ENCODE measurements at places on chromosomes 11 and 22.
A peak's percentile ranks its signal among the peaks of the same experiment; 100 is the strongest.

GRCh38 chr11:94023856-94024255 lies 2.7 kb downstream of the HEPHL1 start:
- no peak for DNase-seq

- no peak for DNase-seq
Observed at GRCh38 chr22:22932512-22932941, 44.9 kb downstream of the IGLL5 start.

DNA sequence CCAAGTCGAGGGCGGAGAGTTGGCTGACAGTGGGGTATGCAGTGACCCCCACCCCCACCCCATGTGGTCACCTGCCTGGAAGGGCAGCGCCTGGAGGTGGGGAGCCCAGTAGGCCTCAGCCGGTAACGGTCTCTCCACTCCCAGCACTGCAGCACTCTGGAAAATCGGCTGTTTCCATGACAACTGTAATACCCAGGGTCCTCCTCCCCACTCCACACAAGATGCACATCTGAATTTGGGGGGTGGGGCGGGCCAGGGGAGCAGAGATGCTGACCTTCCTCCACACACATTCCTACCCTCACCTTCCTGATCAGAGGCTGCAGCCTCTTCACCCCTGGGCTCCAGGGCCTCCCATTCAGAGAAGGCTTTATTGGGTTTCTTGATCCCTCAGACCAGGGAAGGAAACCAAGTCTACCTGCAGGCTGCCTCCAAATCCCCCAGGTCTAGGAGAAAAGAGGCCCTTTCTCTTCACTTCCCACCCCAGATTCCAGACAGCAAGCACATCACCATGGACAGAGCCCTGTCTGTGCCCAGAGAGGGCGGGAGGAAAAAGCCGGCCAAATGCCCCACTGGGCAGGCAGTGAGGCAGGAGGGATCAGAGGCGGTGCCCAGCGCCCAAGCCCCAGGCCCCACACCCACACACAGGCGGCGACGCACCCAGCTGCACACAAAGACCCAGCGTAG lies 46.5 kb downstream of the SLC22A12 start:
- DNase-seq, result no peak

GRCh38 chr11:61168042-61168688 lies 6.9 kb upstream of the VPS37C start:
- DNase-seq, result no peak

DNA sequence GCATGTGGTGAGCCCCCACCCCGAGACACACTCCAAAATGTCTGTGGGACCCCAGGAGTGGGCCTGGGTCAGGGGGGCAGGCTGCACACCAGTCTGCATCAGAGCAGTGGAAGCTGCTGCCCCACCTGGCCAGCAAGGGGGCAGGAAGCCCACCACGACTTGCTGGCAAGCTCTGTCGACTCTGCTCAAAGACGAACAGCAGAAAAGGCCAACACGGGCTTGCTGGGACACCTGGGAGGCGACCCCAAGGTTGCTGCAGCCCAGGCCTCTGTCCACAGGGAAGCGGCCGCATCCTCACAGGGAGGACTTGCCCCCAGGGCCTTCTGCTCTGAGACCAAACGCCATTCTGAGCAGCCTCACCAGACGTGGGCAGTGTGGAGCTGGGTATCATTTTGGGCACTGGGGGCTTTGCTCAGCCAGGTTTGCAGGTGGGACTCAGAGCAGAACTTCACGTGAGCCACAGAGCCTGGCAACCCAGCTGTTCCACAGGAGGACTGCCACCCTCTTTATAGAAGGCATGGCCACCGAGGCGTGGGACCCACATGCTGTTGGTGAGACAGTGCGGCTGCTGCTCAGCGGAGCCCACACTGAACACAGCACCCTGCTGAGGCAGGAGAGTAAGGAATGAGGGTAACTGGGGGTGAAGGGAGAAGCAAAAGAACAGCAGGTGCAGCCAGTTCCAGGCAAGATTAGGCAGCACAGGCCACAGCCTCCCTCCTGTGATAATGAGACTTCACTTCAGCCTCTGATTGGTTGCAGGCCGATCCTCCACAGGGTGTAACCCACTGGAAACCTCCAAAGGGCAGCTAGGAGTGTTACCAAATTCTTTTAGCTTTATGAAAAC lies 11.0 kb downstream of the IL17REL start:
- peak; percentile 60 for DNase-seq

GRCh38 chr22:40325315-40325714 lies 21.0 kb upstream of the ADSL start:
- DNase-seq, result no peak

DNA sequence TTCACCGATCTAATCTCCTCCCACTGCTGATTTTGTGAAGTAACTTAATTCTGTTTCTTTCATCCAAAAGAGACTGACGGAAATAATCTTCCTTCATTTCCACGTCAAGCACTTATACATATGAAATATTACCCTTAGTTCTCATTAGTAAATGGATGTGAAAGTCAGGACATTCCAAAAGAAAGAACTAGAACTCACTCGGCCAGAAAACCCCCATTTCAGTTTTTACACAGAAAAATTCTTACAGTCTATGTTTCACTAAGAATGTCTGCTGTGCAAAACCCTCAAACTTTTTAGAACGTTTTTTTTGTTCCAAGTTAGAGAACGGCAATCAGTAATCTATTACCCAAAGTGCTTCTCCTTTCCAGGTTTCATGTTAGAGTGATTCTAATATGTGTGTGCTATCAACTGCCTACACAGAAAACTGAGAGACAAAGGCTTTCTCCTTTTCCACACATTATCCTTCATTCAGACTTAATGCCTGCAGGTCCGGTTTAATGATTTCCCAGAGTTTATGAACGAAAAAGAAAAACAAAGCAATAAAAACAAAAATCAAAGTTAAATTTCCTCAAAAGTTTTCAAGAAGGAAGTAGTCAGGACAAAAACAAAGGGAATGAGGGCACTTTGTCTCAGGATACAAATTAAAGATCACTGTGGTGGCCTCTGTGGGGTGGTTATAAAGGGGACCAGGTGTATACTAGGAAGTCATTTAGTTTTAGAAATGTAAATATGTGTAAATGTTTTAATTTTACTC lies 11.3 kb upstream of the SESN3 start:
- DNase-seq, result no peak

GRCh38 chr11:2113776-2114175 lies 25.4 kb downstream of the IGF2 start:
- DNase-seq, result no peak

Data from posterior vena cava (tissue), 2 donors.